Cortex of kidney (tissue), 1 donor: ENCODE measurements at places on chromosomes 1 and 21.

- no peak for DNase-seq
Observed at GRCh38 chr1:86389307-86389706, 6.8 kb downstream of the ODF2L start.

- DNase-seq: no peak
Observed at GRCh38 chr1:110282395-110282794, 56.8 kb upstream of the RBM15 start.

DNA sequence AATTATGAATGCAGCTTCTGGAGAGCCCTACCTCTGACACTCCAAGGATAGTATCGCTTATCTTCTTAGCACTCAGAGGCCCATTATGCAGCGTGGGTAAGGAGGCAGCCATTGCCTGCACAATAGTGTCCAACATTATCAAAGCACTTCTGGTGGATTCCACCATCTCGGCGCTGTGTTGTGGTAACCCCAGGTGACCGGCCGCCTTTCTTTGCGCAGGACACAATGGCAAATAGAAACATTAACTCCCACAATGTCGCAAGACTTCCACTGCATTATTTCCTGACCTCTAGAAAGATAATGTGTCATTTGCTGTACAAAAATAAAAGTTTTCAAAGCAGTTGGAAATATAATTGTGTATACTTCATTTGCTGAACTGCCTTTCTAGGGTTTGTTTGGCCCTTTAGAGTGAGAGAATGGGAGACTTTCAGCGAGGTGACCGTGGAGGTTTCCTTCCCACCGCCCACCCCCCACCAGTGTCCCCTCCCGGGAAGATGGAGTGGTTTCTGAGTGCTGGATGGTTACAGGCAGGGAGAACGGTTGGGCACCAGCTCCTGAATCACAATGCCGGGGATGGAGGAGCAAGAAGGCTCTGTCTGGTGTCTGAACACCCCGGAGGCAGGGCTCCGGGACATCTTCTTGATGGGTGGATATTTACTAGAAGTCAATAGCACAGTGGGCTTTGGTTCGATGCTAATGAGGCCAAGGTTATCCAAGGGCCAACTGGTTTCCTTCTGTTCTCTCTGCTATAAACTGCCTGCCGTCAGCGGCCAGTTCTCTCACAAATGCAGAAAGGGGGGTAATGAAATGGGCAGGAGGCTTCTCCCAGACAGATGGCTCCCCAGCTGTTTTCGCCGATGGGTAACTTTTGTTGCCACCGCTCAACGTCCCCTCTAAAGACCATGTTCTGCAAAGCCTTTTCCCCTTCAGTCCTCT lies 215.4 kb upstream of the PROX1 start:
- no peak for DNase-seq

- no peak for DNase-seq
Observed at GRCh38 chr21:34276711-34277425, 86.9 kb upstream of the KCNE2 start.

DNA sequence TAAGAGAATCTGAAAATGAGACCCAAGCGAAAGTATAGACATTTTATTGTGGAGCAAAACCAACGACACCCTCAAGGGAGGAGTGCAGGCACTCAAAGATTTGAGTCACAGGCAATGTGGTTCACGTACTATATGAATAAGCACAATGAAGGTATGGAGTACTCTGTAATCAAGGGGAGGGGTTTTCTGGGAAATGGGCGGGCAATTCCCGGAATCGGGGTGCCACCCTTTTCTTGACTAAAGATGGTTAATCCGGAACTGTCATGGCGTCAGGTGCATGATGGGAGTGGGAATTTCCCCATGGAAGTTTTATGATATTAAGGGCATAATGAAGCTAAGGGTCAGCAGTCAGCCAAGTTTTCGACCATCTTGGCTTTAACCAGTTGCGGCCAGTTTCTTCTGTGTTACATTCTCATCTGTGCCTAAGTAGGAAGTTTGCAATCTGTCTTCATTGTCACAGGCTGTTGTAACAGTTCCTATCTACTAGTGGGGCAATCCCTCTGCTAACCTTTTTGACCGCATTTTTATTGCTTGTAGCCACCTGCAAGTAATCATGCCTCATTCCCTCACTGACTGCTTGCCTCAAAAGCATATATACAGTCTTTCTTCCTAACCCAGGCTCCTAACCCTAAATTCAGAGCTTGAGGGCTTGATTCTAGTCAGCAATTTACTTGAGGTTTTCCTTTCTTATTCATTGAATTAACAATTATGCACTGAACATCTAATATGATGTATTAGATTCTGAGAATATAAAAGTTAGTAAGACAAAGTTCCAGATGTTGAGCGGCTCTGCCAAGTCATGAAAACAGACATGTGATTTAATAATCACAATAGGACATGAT lies 775 bp upstream of the AIM2 start:
- DNase-seq: no peak

DNA sequence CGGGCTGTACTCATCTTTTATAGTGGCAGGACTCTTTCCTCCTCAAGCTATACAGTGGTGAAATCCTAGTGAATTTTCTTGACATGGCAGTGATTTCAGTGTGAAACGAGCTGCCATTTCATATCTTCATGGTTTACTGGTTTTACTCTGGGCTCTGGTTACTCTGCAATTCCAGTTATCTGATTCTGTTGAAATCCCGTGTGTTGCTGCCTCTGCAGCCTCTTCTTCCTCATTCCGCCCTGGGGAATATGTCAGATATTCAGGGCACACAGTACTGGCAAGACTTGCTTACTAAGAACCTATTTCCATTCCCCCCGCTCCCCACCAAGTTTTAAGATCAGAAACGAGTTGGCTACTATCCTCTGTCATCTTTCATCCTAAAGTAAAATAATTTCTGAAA lies 7.9 kb upstream of the OR2B11 start:
- DNase-seq: no peak

- no peak for DNase-seq
Observed at GRCh38 chr1:198865319-198865718, 226.5 kb downstream of the PTPRC start.

- DNase-seq: no peak
Observed at GRCh38 chr1:233424779-233425178, 97.3 kb downstream of the MAP3K21 start.

GRCh38 chr1:8053878-8054567 lies 27.9 kb upstream of the ERRFI1 start:
- DNase-seq: no peak

- no peak for DNase-seq
Observed at GRCh38 chr1:205014783-205015182, 28.2 kb upstream of the CNTN2 start.

GRCh38 chr1:30786264-30786991 lies 28.9 kb upstream of the LAPTM5 start:
- no peak for DNase-seq

GRCh38 chr1:212104586-212105325 lies 69.2 kb downstream of the DTL start:
- DNase-seq: no peak

DNA sequence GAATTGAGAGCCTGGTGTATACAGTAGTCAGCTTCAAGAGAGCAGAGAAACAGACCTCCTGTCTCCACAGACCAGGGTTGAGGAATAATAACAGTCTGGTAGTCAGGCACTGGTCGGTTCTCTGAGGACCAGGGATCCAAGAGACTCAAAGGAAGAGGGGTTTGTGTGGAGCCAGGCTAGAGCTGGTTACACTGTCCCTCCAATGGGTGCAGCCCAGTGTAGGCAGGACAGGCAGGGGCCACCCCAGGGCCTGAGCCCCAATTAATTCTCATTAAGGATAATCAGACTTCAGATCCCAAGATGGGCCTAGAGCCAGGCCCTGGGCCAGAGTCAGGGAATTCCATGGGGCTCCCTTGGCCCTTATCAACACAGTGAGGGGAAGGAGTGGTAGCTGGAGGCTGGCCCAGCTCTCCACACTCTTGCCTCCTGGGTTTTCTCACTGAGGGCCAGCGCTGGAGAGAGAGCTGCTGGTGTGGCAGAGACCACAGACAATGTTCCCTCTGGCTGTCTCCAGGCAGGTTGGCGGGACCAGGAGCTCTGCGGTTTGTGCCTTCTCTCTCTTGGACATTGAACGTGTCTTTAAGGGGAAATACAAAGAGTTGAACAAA lies 9.1 kb downstream of the SEMA4A start:
- no peak for DNase-seq

- no peak for DNase-seq
Observed at GRCh38 chr1:94528299-94528698, 13.3 kb downstream of the F3 start.

DNA sequence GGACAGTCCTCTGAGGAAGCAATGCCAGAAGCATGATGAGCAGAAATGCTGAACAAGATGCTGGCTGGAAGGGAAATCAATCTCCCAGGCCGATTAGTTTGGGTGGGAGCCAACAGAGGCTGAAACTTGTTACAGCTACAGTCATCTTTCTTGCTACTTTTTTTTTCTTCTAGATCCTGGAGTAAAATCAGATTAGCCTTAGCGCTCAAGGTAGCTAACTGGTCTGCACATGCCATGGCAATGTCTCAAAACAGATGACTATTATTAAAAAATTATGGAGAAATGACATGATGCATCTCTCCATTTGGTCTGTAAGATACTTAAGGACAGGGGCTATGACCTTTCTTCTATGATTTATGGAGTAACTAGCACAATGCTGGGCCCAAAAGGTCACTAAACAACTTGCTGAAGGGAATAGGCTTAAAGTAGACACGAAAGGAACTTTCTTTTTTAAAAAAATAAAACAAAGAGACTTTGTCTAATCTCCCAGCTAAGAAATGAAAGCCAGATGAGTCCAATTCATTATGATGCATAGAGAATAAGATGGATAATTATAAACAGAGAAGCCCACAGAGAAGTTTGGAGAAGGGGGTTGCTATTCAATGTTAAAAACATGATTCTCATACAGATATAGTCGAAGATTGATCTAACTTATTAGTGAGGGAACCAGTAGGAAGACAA lies 42.5 kb downstream of the UTP25 start:
- DNase-seq: no peak

DNA sequence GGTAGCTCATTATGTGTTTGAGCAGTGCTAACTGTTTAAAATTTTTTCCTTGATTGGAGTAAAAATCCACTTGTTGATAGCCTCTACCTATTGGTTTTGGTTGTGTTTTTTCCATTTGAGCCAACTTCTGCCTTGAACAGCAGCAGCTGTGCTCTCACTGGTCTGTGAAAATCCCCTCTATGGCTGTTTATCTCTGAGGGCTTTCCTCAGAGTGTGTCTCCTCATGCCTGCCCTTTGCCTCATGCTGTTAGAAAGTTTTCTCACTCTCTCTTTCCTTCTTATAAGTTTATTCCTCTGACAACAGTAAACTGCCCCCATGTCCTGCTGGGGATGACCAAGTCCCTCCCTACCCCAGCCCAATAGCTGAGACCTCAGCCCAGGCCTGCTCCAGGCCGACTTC lies 14.1 kb downstream of the REG4 start:
- no peak for DNase-seq

DNA sequence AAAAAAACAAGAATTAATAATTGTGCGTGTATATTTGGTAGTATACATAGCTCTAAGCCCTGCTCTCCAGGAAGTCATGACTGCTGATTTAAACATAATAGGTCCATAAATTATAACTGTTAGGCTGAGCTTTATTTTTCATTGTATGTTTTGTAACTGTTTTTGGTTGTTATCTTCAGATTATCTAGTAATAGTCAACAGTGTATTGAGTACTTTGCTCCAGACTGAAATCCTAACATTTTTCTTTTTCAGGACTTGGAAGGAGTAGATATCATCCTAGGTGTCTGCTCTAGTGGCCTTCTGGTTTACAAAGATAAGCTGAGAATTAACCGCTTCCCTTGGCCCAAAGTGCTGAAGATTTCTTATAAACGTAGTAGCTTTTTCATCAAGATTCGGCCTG lies 90.9 kb downstream of the TMEM200B start:
- DNase-seq: no peak
